ENCODE measurements at places on chromosomes 11 and 22.
A peak's percentile ranks its signal among the peaks of the same experiment; 100 is the strongest.

DNA sequence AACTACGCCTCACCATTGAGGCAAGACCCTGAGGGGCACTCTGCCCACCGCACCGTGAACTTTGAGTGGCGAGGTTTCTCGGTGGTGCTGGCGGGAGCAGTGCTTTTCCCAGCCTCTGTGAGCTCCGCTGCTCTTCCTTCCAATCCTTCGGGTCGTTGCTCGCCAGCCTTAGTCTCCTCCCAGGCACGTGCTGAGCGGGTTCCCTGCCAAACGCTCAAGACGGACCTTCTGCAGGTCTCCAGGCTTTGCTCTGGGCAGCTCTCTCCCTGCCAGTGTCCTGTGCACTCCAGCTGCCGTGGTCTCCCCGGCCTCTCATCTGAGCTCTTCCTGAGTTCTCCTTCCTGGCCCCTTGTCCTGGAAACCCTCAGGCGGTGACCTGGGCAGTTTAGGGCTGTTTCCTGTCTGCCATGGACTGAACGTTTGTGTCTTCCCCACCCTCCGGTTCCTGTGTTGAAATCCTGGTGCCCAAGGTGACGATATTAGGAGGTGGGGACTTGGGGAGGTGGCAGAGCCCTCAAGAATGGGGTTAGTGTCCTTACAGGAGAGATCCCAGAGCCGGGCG lies 11.2 kb upstream of the MUC6 start:
- DNase-seq = no peak

DNA sequence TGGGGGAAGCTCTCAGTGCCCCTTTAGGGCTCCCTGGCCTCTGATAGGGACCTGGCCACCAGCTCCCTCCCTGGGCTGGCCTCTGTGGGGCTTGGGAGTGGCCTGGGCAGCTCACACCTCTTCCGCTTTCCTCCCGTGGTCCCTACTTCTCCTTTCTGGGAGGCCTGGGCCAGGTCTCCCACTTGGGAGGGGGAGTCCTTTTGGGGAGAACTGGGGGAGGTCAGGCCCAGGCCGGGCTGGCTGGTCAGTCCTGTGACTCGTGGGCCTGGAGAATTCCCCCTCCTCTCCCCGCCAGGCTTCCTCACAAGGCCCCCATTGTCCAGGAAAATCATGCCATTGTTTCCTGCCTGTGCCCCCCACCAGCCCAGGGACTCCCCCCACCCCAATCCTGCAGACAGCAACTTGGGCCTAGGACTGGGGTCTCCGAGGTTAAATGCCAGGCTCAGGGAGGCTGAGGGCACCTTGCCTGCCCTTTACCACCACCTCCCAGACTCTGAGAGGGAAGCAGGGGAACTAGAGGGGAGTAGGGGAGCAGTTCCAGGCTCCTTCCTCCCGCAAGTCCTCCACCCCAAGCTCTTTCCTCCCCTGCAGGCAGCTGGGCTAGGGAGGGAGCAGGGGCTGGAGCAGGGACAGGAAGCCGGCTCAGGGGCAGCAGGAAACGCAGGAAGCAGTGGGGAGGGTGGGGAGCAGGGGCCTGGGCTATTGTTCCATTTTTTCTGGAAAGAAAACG lies 2.8 kb downstream of the MAP3K11 start:
- no peak for DNase-seq

DNA sequence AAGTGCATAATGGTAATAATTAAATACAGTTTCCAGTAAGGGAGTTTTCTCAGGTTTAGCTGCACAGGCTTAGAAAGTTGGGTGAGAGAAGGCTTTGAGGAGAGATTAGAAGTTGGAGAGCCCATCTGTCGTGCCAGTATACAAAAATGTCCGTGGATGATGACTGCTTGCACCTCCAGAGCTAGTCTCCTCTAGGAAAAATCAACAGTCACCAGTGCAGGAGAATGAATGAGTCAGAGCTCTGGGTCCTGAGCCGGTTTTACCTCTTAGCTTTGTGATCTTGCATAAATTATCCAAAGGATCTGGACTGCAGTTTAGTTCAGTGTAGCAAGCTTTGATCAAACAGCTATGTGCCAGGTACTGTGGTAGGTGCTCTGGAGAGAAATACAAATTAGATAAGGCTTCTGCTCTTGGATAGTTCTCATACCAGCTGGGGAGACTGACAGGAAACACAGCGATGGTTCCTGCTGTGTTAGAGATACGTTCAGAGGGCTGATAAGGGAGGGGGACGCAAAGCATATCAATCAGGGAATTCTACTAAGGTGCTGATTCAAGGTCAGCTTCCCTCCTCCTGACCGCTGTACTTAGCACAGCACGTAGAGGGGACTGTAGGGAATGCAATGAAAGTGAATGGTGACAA lies 125.9 kb downstream of the TEAD1 start:
- DNase-seq = no peak

DNA sequence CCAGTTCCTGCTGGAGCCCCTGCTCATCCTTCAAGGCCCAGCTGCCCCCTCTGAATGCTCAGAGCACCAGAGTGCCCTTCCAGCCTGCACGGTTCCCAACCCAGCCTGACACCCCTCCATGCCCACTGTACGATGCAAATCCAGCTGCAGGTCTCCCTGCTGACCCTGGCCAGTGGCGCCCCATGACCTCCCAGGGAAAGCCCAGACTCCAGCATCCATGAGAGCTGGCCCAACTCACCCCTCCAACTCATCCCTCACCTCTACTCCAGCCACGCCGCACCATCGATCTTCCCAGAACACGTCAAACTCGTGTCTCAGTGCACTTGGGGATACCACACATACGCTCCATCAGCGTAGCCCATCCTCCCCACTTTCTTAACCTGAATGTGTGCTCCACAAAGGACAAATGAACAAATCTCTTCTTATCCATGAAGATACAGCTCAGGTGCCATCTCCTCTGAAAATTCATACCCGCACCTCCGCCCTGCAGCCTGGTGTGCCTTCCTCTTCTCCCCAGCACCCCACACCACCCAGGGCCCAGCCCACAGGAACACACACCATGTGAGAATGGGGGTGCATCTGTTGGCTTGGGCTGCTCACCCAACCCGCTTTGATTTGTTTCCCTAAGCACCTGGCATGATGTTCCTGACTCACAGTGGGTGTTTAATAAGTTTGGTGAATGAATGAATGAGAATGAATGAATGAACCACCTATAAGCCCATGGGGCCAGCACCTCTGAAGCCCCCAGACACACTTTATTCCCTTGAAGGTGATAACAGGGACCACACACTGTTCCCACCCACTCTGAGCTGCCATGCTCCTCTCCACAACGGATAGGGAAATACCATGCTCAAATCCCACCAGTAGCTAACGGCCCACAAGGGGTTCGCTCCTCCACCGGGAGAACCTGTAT lies 6.2 kb downstream of the PLA2G6 start:
- no peak for DNase-seq

GRCh38 chr11:119778391-119779194 lies 49.6 kb upstream of the NECTIN1 start:
- DNase-seq = no peak

DNA sequence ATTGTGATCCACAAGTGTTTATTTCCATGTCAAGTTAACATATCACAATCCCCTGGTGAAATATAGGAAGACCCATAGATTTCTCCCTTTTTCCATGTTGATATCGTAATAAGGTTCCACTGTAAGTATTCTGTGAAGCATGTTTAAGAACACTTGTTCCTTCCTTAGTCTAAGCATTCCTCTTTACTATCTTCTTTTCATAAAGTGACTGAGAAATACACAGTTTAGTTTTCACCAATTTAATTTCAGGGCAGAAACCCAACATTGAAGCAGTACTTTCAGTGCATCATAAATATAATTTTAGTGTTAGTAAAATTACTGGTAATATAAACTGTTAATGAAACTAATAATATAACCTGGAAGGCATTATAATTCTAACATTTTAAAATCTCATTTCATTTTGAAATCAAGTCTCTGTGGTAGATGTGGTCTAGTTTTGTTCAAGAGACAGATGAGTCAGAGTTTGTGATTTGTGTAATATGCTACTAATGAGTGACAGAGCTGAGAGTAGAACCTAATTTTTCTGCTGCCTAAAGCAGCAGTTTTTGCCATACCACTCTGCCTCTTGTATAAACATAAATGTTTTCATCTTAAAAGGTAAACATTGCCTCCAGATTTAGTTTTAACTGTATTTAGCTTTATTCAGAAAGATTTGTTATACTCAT lies 79.4 kb downstream of the ATM start:
- DNase-seq = no peak

- no peak for DNase-seq
These were observed 1.5 kb downstream of the OR9G1 start for GRCh38 chr11:56700242-56700913.

GRCh38 chr11:57405271-57405860 lies 14.9 kb upstream of the PRG2 start:
- no peak for DNase-seq

GRCh38 chr11:7488681-7489080 lies 3.4 kb downstream of the OLFML1 start:
- no peak for DNase-seq

DNA sequence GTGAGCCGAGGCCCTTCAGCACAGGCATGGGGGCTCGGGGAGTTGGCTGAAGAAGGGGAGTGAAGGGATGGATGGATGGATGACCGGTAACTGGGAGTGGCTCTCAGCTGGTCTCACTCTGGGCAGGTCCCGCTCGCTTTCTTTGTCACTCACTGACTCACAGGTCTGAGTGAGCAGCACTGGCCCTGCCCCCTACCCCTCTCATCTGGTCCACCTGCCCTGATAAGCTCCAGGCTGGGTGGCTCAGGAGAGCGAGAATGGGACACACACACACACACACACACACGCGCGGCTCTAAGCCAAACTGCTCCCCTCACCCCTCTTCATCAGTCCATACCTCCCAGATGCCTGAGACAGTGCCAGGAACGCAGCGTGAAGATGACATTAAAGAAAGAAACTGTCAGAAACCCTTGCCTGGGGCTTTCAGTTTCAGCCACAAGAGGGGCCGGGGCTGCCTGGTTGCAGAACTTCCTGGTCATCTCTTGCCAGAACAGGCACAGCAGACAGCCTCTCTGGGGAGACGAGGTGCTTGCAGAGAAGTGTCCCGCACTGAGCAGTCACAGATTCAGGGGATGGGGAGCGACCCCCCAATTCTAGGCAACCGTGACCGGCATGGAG lies 16.5 kb upstream of the SHISAL1 start:
- DNase-seq = no peak

- no peak for DNase-seq
These were observed 66.6 kb upstream of the RDX start for GRCh38 chr11:110362971-110363509.

- peak; percentile 6 for DNase-seq
These were observed 825 bp downstream of the FBXO3 start for GRCh38 chr11:33773404-33773986.

DNA sequence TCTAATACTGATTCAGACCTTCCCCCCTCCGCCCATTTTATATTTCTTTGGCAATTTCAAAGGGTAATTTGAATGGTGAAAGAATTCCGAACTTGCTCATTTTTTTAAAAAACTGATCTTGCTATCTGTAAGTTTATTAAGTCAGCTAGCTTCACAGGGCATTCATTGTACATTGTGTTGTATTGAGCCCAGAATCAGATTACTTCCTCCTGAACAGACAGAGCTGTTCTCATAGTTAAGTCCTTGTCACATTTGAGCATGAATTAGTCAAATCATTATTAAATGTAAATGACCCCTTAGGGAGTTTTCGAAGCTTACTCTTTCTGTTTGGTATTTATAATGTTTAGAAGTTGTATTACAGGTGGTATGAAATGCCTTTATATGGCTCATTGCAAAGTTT lies 34.4 kb downstream of the CYP2R1 start:
- DNase-seq = no peak

DNA sequence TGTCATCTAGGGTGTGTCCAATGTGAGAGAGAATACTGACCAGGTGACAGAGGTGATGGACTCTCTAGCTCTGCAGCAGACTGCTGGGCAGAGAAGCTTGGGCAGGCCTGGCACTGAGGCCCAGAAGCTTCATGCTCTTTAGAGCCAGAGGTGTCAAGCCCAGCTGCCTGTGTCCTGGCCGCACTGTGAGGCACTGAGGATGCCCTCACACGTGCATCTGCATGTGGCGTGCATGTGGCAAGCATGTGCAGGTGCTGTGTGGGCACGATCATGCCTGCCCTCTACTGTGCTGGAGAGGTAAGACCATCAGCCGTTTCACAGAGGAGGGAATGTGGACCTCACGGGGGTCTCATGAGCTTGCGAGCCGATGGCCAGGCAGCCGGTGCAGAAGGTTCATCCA lies 15.8 kb upstream of the TXNRD2 start:
- DNase-seq = no peak

- DNase-seq = no peak
These were observed 350.2 kb downstream of the LARGE1 start for GRCh38 chr22:33570110-33570509.

- no peak for DNase-seq
These were observed 10.4 kb downstream of the OR51B4 start for GRCh38 chr11:5291207-5291838.

DNA sequence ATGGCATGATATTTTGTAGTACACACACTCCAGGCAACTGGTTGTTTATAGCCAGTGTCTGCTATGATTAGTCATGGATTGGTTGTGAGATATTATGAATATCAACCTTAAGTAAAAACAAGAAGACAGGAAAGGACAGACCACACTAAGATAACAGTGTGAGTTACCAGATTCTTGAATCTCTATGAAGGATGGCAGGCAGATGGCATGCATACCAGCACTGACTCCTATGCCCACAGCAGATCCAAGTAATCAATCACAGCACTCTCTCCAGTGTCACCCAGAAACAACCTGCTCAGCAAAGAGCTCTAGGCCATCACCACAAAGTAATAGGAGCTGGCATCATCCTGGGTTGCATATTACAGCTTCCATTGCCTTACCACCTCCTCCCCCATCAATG lies 116.6 kb downstream of the GALNT18 start:
- DNase-seq = no peak

GRCh38 chr11:2762451-2762850 lies 62.7 kb upstream of the KCNQ1OT1 start:
- DNase-seq = no peak

DNA sequence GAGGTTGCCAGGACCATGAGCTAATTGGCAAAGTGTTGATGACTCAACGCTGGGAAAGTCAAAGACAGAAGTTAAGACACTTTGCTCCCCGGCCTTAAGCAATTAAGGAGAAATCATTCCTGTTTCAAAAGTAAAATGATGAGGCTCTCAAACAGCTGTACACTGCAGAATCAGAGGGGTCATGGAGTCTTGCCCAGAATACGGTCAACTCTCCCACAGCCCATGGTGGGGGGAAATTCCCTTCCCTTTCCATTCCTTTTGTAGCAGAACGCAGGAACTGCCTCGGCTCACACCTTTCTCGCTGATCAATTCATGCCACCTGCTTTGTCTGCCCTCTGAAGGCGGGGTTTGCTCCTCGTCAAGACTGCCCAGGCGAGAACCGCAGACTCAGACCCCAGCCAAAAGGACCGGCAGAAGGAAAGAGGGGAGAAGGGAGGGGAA lies 52.8 kb downstream of the MN1 start:
- DNase-seq = no peak

DNA sequence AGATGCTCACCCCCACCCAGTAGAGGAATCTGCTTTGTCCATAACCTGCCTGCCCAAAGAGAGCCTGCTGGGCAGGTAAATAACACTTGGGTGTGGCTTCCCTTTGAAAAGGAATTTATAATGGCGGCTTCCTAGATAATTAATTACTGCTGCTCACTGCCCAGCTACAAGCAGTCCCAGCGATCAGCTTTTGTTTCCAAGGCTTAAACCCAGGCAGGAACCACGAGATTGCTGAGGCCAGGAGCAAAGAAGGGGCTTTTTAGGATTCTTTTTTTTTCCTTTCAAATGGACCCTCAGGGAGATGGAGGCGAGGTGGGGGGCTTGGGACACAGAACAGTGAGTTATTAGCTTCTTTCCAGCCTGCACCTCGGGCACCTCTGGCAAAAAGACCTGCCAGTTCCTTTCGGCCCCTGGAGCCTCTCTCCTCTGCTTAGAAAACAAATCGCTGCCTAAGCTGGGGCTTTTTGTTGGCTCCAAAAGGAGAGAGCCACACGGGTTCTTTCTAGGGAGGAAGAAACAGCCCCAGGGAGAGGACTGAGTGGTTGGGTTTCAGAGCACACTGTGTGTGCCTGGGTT lies 107.2 kb downstream of the TSPAN18 start:
- no peak for DNase-seq
